H4 (cell line): ENCODE measurements at places on chromosomes 16 and 17. TPM values are rescaled to one million over a fixed set of nuclear protein-coding genes. Genes with fewer than 3 reads are reported as not detected.
A peak's percentile ranks its signal among the peaks of the same experiment; 100 is the strongest.

NCBP3 gene
- total RNA-seq: 4.4 and 6.9 TPM in 2 replicates

- no peak for DNase-seq
Measured at GRCh38 chr17:35766903-35767510, 6.3 kb downstream of the C17orf50 start.

PERCC1 gene
- not detected in 2 replicates for total RNA-seq

- no peak for DNase-seq
Measured at GRCh38 chr17:9432934-9433421, 142.6 kb downstream of the STX8 start.

CFAP97D1 gene
- not detected in 2 replicates for total RNA-seq

DNA sequence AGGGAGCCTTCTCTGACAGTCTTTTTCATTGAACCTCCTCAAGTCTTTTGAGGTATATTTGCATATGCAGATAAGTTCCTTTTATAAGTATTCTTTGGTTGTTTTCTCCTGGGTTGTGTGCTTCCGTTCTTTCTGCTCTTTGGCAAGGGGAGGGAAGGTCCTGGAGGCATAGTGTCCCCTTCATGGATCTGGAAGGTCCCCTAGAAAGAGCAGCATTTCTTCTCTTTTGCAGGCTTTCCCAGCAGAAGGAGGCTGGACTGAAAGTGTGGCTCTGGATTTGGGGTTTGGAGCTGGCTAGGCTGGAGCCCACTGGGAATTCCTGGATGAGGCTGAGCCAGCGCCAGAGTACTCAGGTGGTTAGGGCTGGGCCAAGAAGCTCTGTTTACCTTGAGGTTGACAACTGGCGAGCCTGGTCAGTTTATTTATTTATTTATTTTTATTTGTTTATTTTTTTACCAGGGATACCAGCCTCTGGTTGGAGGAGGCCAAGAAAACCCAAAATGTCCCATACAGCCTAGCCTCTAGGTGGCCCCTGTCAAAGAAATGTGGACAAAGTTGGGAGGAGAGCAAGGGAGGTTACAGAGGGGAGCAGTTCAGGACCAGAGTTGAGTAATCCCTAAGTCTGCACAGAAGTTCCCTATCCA is 5.4 kb upstream of the TOP2A start:
- peak; percentile 74 for DNase-seq

- DNase-seq: peak; percentile 33
Measured at GRCh38 chr16:51971184-51971583, 575.8 kb downstream of the TOX3 start.
